CD4-positive, alpha-beta T cell (primary cell): ENCODE measurements at places on chromosomes 12 and 14. TPM values are rescaled to one million over a fixed set of nuclear protein-coding genes. Genes with fewer than 3 reads are reported as not detected.
A peak's percentile ranks its signal among the peaks of the same experiment; 100 is the strongest.

DNA sequence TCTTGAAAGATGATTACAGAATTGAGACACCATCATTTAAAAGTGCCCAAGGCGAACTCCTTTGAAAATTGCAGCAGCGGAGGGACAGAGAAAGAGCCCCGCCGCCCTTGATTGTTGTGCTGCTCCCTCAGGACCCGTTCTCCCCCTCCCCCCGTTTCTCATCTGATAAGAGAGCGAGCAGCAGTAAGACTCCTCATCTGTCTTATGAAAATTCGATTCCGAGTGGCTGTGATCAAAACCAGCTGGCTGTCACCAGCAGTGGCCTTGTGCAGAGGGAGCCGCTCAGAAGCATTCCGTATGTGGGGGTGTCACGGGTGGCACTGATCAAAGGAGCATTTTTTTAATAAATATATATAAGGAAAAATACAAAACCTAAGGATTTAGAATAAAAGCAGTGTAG lies 78.0 kb upstream of the GPATCH2L start:
- H3K4me3 ChIP-seq = no peak overlapping the region
- DNase-seq = no peak
- no peaks in the 10 kb centered on the region for H3K36me3 ChIP-seq
- H3K27ac ChIP-seq = no peak overlapping the region
- no peaks in the 10 kb centered on the region for H3K27me3 ChIP-seq

GRCh38 chr14:100159865-100160533 lies 554 bp upstream of the DEGS2 start:
- H3K36me3 ChIP-seq = no peaks in the 10 kb centered on the region
- peak overlapping the region; percentile 2 for H3K4me3 ChIP-seq
- H3K27ac ChIP-seq = no peak overlapping the region
- DNase-seq = no peak

- H3K27me3 ChIP-seq = no peaks in the 10 kb centered on the region
- peak overlapping the region; percentile 6 for H3K4me3 ChIP-seq
- peak overlapping the region; percentile 83 for H3K27ac ChIP-seq
- DNase-seq = no peak
These were observed 68.9 kb downstream of the BCL11B start for GRCh38 chr14:99203080-99203479.

DNA sequence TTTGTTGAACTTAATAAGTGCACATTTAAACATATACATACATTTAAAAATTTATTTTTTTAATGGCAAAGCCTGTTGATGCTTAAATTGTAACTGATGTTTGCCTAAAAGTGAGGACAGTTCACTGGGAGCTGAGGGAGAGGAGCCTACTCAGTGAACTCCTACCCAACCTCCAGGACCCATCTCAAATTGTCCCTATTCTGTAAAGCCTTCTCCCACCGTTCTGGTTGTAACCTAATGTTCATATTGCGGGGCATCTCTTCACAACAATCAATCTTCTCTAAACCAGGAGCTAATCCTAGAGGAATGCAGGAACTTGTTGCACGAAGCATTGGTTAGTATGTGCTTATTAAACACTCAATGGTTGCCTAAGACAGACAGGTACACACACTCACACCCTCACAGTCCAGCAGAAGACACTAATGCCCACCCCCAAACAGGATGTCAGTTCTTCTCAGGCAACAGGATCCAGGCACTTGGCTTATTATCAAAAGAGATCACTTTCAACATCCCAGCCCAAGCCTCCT lies 1.8 kb downstream of the CLMN start:
- no peak for DNase-seq
- H3K36me3 ChIP-seq = no peaks in the 10 kb centered on the region
- H3K27me3 ChIP-seq = peaks cover 10% of the 10 kb centered on the region
- H3K27ac ChIP-seq = no peak overlapping the region
- H3K4me1 ChIP-seq = peaks cover 22% of the 10 kb centered on the region

DNA sequence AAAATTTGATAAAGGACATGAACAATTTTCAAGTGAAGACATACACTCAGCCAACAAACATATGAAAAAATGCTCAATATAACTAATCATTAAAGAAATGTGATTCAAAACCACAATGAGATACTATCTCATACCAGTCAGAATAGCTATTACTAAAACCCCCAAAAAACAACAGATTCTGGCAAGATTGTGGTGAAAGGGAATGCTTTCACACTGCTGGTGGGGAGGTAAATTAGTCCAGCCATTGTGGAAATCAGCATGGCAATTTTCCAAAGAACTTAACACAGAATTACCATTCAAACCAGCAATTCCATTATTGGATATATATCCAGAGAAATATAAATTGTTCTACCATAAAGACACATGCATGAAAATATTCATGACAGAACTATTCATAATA lies 18.7 kb upstream of the TAS2R14 start:
- H3K27ac ChIP-seq = no peak overlapping the region
- peaks cover 10% of the 10 kb centered on the region for H3K4me1 ChIP-seq
- H3K4me3 ChIP-seq = no peak overlapping the region
- no peaks in the 10 kb centered on the region for H3K27me3 ChIP-seq
- no peaks in the 10 kb centered on the region for H3K36me3 ChIP-seq

GRCh38 chr12:113933201-113933786 lies 32.8 kb downstream of the RBM19 start:
- H3K4me3 ChIP-seq = no peak overlapping the region
- no peak overlapping the region for H3K27ac ChIP-seq
- no peaks in the 10 kb centered on the region for H3K27me3 ChIP-seq
- no peaks in the 10 kb centered on the region for H3K4me1 ChIP-seq

DNA sequence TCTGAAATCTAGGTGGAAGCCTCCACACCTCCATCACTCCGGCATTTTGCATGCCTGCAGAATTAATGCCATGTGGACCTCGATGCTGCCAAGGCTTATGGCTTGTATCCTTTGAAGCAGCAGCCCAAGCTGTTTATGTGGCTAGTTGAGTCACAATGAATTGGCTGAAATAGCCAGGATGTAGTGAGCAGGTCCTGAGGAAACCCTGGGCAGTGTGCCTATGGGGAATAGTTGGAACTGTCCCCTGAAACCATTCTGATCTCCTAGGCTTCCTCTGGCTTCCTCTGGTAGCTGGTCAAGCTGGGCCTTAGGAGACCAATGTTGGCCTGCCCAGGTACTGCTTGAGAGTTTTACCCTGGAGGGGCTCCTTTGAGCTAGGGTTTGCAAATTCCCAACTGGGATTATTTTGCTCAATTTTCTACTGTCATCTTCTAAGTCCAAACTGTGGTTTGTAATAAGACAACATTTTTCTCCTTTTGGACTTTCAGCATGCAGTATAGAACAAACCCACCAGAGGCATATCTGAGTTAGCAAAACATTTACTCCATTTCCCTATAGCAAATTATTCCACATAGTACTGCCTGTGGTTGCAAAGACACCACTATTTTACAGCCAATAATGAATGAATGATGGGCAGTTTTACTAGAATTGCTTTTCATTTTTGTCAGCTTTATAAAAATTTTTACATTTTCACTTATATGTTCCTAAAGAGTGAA lies 85.1 kb upstream of the AMIGO2 start:
- H3K4me3 ChIP-seq = no peak overlapping the region
- peaks cover 15% of the 10 kb centered on the region for H3K36me3 ChIP-seq
- H3K27ac ChIP-seq = peak overlapping the region; percentile 16
- no peak for DNase-seq
- H3K27me3 ChIP-seq = no peaks in the 10 kb centered on the region
- no peaks in the 10 kb centered on the region for H3K4me1 ChIP-seq

GRCh38 chr12:50597200-50598195 lies 92.7 kb downstream of the DIP2B start:
- H3K4me3 ChIP-seq = no peak overlapping the region
- H3K27me3 ChIP-seq = no peaks in the 10 kb centered on the region
- peak; percentile 62 for DNase-seq

- H3K27ac ChIP-seq = no peak overlapping the region
- no peaks in the 10 kb centered on the region for H3K4me1 ChIP-seq
- DNase-seq = no peak
- H3K27me3 ChIP-seq = no peaks in the 10 kb centered on the region
- peaks cover 89% of the 10 kb centered on the region for H3K36me3 ChIP-seq
These were observed 20.7 kb downstream of the VTI1B start for GRCh38 chr14:67653651-67654280.

- no peaks in the 10 kb centered on the region for H3K36me3 ChIP-seq
- peak overlapping the region; percentile 77 for H3K4me3 ChIP-seq
- no peaks in the 10 kb centered on the region for H3K27me3 ChIP-seq
- DNase-seq = no peak
- H3K27ac ChIP-seq = no peak overlapping the region
- peaks cover 16% of the 10 kb centered on the region for H3K4me1 ChIP-seq
These were observed 474 bp upstream of the CIT start for GRCh38 chr12:119877639-119877948.

GRCh38 chr12:8969861-8970411 lies 19.4 kb upstream of the KLRG1 start:
- H3K36me3 ChIP-seq = no peaks in the 10 kb centered on the region
- no peak overlapping the region for H3K27ac ChIP-seq
- no peak overlapping the region for H3K4me3 ChIP-seq
- DNase-seq = no peak

GRCh38 chr12:124563401-124563800 lies 4.0 kb downstream of the NCOR2 start:
- H3K4me1 ChIP-seq = peaks cover 65% of the 10 kb centered on the region
- no peak overlapping the region for H3K4me3 ChIP-seq
- no peaks in the 10 kb centered on the region for H3K27me3 ChIP-seq
- DNase-seq = no peak
- H3K36me3 ChIP-seq = peaks cover 3% of the 10 kb centered on the region

DNA sequence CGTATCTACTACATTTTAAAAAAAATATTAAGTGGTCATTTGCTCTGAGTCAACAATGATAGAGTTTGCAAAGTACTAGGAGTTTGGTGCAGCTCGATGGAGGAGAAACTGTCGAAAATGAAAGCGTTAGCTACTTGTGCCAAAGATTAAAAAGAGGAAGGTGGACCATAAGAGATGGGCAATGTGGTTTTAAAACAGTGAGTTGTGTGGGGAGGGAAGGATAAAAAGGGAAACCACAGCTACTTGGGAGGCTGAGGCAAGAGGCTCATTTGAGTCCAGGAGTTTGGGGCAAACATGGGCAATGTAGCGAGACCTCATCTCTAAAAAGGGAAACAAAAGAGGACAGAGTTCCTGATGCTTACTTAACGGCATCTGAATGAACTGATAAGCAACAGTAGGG lies 18.2 kb upstream of the STRAP start:
- H3K27me3 ChIP-seq = no peaks in the 10 kb centered on the region
- no peaks in the 10 kb centered on the region for H3K36me3 ChIP-seq
- DNase-seq = no peak
- H3K4me1 ChIP-seq = no peaks in the 10 kb centered on the region

CLEC4E gene
- total RNA-seq = not detected

CCDC92 gene
- total RNA-seq = 12.7 TPM

SLC6A15 gene
- total RNA-seq = not detected

SERPINA10 gene
- not detected for total RNA-seq

APPL2 gene
- total RNA-seq = 58.8 TPM

CCDC60 gene
- not detected for total RNA-seq

EGLN3 gene
- 1.1 TPM for total RNA-seq

CLEC2A gene
- not detected for total RNA-seq

BMAL2 gene
- 0.17 TPM for total RNA-seq

IQSEC3 gene
- total RNA-seq = 0.19 TPM
